GM23248 (cell line): ENCODE measurements at places on chromosomes 5 and 9. TPM values are rescaled to one million over a fixed set of nuclear protein-coding genes. Genes with fewer than 3 reads are reported as not detected.

GRCh38 chr9:7259544-7260241, 501.9 kb downstream of the KDM4C start:
- no peak overlapping the region for H3K27ac ChIP-seq
- no peaks in the 10 kb centered on the region for H3K36me3 ChIP-seq
- peaks cover 9% of the 10 kb centered on the region for H3K27me3 ChIP-seq
- DNase-seq, result no peak

DNA sequence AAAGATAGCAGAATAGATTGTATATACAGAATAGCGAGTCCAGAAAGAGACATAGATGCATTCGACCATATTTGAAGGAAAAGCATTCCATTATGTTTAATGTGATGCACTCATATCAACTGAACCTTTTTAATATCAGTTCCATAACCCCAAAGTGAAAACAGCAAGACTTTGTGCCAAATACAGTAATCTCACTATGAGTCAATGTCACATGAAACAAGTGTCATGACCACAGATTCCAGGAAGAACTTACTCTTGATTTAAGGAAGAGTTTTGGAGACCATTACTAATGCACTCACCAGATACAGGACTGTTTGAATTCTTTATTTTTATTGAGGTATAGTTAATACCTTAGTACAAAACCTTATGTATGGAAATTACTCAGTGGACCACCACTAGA, 220.5 kb downstream of the SH3GL2 start:
- H3K4me1 ChIP-seq, result no peaks in the 10 kb centered on the region
- peak; percentile 40 for DNase-seq
- no peaks in the 10 kb centered on the region for H3K36me3 ChIP-seq
- H3K27me3 ChIP-seq, result 0 out of 2 replicates have a peak, but pooled peaks cover 8% of the 10 kb centered on the region
- no peak overlapping the region for H3K27ac ChIP-seq
- H3K4me3 ChIP-seq, result no peak overlapping the region

Gene SPINK7
- total RNA-seq, result not detected in 2 replicates

Gene CD274
- 4.2 and 4.3 TPM in 2 replicates for total RNA-seq

Gene CACNA1B
- total RNA-seq, result not detected in 2 replicates
